ENCODE measurements at places on chromosomes 7 and 10. TPM values are rescaled to one million over a fixed set of nuclear protein-coding genes. Genes with fewer than 3 reads are reported as not detected.

- DNase-seq = no peak
Observed at GRCh38 chr7:130878785-130879184, 144.8 kb upstream of the KLF14 start.

The PNLIPRP1 gene
- total RNA-seq = not detected

The BRAT1 gene
- 18.8 TPM for total RNA-seq

The PNLIP gene
- not detected for total RNA-seq

DNA sequence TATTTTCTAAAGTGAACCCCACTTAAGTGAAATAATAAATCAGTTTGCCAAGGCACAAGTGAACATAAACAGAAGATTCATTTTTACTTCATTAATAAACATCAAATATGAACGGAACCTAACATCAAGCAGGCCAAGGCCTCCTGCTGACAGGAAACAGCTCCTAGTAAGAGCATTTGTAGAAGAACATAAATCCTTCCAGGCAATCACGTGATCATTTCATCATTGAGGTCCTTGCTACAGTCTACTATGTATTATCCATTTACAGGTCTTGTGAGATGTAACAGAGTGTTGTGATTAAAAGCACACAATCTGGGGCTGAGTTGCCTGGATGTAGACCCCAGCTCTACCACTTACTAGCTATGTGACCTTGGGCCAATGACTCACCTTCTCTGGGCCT lies 70.6 kb downstream of the CALD1 start:
- no peak for DNase-seq

The CNPY1 gene
- not detected for total RNA-seq

GRCh38 chr7:42020061-42020460 lies 216.9 kb downstream of the GLI3 start:
- DNase-seq = no peak

The PPIF gene
- 50.7 TPM for total RNA-seq

The INHBA gene
- 2.1 TPM for total RNA-seq

GRCh38 chr10:60973086-60973485 lies 29.1 kb upstream of the RHOBTB1 start:
- DNase-seq = no peak

DNA sequence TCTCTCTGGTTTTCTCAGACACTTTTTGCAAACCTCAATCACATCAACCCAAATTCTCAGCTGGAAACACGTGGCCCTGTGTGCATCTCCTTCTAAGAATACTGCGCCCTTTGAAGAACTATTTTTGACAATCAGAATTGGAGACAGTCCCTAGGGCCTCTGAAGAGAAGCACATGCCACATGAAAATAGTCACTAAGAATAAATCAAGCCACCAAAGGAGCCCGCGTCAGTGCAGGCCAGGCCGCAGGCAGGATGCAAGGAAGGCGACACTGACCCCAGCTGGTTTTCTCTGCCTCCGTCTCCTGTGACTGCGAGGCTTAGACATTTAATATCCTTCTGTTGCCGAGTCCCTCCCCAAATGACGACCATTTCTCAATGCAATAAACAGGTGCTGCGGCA lies 88.0 kb upstream of the ADAM12 start:
- DNase-seq = no peak

GRCh38 chr10:58764087-58764747 lies 251.5 kb downstream of the BICC1 start:
- no peak for DNase-seq

GRCh38 chr7:81810476-81811155 lies 40.8 kb upstream of the HGF start:
- DNase-seq = no peak

GRCh38 chr7:81299711-81300110 lies 380.9 kb upstream of the SEMA3C start:
- peak; percentile 52 for DNase-seq

GRCh38 chr10:12667052-12667451 lies 317.7 kb downstream of the CAMK1D start:
- no peak for DNase-seq

DNA sequence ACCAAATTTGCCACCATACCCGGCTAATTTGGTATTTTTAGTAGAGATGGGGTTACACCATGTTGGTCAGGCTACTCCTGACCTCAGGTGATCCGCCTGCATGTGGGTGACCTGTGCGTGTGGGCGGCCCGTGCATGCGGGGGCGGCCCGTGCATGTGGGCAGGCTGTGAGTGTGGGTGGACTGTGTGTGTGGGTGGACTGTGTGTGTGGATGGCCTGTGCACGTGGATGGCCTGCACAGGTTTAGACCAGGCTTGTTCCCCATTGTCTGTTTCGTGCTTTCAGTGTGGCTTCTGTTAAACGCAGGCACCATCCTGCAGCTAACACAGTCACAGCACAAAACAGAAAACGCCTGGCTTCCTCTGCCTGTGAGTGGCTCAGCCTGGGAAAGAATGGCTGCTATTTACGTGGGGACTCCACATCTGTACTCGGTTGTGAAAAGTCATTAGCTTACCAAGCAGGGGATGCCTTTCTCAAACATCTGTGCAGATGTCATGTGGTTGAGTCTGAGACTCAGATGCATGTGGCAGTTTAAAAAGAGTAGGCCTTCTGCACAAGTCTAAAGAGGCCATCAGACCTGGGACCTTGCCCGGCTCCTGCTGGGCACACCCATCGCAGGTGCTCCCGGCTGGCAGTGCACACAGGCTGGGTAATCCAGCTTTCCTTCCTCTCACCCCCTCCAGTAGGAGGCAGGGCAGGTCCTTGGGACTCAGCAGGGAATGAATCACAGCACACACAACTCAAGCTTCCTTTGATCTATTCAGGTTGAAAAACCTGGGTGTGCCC lies 91.6 kb downstream of the COBL start:
- no peak for DNase-seq

- no peak for DNase-seq
Observed at GRCh38 chr7:28608237-28608656, 195.9 kb downstream of the CREB5 start.

DNA sequence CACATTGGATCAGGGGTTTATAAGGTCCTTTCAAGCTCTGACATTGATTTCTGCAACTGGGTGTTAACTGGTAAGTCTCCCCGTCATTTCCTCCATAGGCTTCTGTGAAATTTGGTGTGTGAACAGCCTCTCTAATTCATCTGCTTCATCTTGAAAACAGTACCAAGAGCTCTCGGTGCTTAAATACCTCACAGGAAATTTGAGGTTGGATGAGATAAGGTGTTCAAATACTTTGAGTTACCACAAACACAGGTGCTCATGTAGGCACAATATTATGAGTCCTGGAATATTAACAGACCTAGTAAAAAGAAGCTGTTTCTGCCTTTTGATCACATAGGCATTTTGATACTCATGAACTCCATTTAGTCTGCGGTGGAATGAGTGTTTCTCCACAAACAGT lies 85.2 kb downstream of the RTKN2 start:
- no peak for DNase-seq

The ALKBH4 gene
- total RNA-seq = 41.2 TPM

The NCOA4 gene
- 147 TPM for total RNA-seq

- no peak for DNase-seq
Observed at GRCh38 chr7:15832996-15833395, 146.5 kb upstream of the MEOX2 start.

- no peak for DNase-seq
Observed at GRCh38 chr7:102203218-102203617, 83.5 kb upstream of the SH2B2 start.

The OR2A12 gene
- total RNA-seq = not detected

DNA sequence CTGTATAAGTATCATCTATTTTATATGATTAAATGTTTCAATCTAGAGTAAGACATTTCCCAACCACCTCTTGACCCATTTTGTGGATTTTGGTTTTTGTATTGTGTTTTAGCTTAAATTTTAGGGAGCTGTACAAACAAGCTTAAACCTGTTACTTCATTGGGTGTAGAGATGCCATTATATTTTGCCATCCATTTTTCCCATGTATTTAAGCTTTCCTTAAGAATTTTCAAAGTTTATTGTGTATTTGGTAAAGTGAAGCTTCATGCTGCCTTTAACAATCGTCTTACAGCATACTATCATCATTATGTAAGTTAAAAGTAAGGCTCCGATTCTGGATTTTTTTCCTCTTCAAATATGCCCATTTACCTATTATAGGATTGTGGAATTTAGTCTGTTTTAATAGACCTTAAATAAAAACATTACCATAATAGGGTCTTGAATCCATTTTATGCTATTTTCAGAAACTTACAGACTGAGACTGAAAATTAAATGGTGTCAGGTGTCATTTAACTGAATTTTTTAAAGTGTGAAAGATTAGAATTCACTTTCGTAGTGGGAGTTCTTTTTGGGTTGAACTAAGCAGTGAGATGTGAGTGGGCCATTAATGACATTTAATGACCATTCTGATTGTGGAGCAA lies 2.2 kb downstream of the KMT2E start:
- DNase-seq = no peak

GRCh38 chr7:123538897-123539296 lies 4.5 kb upstream of the IQUB start:
- DNase-seq = peak; percentile 37

DNA sequence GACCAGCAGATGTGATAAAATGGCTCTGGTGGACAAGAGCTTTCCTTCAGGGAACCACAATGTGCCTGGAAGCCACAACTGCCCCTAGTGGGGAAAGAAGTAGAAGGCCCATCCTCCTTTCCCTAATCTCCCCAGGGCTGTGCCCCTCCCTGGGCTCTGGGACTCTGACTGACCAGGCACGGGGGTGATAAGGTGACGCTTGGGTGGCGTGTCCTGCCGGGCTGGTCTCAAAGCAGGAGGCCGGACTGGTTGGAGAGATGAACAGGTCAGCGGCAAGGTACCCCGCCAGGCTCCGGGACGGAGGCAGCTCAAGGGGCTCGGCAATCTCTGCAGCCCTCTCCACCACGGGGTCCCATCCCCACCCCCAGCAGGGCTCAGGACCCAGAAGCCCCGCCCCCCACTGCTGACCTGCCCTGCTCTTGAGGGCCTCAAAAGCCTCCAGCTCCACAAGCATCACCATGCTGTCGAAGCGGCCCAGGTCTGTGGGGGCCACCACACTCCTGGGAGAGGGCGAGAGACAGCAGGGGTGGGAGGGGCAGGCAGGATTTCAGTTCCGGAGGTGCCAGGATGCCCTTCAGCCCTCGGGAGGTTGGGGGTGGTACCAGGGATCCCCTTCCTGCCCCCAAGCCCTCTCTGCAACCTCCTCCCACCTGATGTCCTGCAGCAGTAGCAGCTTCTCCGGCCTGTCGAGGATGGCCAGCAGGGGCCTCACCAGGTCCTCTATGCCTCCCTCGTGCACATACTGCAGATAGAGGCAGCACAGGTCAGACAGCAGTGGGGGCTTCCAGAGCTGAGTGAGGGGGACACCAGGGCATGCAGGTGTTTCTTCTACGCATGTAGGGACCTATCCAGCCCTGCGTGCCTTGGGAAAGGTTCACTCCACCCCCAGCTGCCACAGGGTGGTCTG lies 12.2 kb downstream of the LZTS2 start:
- no peak for DNase-seq

The DTX2 gene
- 21.9 TPM for total RNA-seq

DNA sequence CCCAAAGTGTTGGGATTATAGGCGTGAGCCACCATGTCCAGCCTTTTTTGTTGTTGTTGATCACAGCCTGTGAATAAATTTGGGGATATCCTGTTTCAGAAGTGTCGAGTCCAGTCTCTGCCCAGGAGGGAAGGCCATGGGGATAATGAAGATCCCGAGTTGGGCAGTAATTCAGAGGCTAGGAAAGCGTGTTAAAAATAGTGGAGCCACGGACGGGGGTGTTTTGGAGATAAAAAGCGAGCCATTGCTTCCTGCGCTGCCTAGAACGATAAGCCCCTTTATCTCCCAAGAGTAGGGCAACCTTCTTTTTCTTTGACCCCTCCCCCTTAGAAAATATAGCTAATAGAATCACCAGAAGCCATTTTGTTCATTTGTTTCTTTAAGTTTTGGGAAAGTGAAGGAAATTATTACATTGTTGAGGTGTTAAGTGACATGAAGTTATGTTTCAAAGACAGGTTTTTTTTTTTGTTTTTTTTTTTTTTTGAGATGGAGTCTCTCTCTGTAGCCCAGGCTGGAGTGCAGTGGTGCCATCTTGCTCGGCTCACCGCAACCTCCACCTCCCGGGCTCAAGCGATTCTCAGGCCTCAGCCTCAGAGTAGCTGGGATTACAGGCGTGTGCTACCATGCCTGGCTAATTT lies 43.3 kb downstream of the IL15RA start:
- no peak for DNase-seq

DNA sequence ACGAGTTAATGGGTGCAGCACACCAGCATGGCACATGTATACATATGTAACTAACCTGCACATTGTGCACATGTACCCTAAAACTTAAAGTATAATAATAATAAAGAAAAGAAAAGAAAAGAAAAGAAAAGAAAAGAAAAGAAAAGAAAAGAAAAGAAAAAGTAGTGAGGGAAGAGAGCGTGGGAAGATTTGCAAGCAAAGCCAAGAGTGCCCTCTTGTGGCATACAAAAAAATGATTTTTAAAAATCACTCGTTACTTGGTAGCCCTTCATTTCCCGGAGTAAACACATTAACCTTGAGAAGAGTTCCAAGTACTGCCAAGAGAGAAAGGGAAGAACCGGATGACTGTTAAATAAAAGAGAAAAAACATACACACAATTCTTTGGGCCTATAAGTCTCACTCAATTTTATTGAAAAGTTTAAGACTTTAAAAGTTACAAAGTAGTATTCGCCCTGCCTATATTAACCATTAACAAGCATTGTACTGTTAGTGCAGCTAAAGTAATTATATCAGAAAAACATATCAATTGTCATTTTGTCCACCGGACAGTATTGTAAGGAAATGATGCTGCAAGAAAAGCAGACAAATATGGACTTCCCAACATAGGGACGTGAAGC lies 6.2 kb upstream of the CH25H start:
- peak; percentile 47 for DNase-seq

GRCh38 chr7:149727053-149727898 lies 46.1 kb downstream of the ZNF467 start:
- no peak for DNase-seq

The SPDYE11 gene
- not detected for total RNA-seq

DNA sequence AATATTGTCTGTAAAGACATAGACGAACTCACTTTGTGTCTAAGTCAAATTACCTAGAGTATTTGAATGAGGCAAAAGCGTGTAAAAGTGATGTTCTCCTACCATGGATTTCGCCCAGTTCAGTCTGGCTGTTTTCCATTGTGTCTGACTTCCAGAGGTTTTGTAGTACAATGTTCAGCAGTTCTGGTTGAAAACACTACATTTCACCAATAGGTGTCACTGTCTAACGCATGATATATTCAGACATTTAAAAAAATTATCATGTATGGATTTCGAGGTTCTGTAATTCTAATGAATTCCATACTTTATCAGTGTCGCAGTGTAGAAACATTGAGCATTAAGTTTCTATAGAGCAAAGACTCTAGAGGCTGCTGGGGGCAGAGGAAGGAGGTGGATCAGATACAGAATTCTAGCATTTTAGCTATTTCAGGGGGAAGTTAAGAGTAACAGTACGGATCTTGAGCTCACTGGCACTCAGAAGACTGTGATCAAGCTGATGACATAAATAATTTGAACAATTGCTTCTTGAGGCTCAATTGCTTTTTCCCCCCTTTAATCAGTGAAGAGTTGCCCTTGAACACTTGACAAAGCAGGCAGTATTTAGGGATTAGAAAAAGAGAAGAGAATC lies 196.9 kb upstream of the RHOBTB1 start:
- peak; percentile 62 for DNase-seq

Data from M059J (cell line).